SK-N-SH (cell line): ENCODE measurements at places on chromosomes 2 and 18.

GRCh38 chr18:68475883-68476282 is 239.0 kb downstream of the TMX3 start:
- no peak for DNase-seq

DNA sequence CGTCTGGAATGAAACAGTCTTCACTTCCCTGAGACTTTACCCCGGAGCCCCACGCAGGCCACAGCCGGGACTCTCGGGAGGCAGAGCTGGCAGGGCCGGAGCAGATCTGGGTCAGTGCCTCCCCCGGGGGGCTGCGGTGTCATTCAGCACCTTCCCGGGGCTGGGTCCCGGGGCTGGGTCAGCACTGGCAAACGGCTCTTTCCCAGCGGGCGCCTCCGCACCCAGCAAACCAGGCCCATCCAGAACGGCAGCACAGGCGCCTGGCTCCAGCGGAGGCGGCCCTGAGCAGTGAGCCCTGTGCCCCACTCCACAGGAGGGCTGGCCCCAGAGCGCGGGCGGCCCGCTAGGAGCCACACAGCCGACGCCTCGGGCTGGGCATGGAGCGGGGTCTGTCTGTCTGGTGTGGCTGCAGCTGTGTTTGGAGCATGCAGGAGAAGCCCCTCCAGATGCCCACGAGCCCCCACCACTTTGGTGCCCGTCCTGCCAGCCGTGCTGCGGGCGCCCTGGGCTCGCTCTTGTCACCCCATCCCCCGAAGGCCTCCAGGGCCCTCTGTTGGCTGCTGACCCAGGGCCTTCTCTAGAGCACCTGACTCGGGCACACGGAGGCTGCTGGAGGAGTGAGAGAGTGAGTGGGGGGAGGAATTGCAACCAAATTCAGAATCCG is 132.1 kb upstream of the CTDP1 start:
- no peak for DNase-seq

GRCh38 chr2:76985387-76986136 is 536.6 kb downstream of the LRRTM4 start:
- DNase-seq = no peak

- no peak for DNase-seq
Observed at GRCh38 chr18:46297621-46298020, 193.4 kb downstream of the HAUS1 start.

DNA sequence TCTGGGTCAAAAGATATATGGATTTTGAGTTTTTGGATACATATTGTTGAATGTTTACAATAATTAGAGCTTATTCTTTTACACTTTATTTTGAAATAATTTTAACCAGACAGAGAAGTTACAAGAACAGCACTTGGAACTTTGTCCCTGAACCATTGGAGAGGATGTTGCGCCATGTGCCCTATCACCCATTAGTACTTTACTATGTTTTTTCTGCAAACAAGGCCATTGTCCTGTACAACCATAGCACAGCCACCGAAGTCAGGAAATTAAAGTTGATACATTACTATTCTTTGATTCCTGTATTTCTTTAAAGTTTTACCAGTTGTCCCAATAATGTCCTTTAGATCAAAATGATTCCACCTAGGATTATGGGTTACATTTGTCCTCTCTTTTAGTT is 188.8 kb downstream of the ACKR3 start:
- no peak for DNase-seq

GRCh38 chr2:121664086-121664485 is 14.8 kb upstream of the CLASP1 start:
- DNase-seq = no peak

- DNase-seq = no peak
Observed at GRCh38 chr2:186345745-186346144, 140.3 kb upstream of the ZC3H15 start.

GRCh38 chr18:35949903-35950627 is 22.4 kb upstream of the RMP24 start:
- peak; percentile 79 for DNase-seq

GRCh38 chr18:3451989-3452749 is 2.2 kb downstream of the TGIF1 start:
- DNase-seq = peak; percentile 64

- no peak for DNase-seq
Observed at GRCh38 chr2:145806546-145806945, 1286.6 kb upstream of the ZEB2 start.

GRCh38 chr2:48312126-48312525 is 217.8 kb upstream of the STON1 start:
- DNase-seq = no peak

DNA sequence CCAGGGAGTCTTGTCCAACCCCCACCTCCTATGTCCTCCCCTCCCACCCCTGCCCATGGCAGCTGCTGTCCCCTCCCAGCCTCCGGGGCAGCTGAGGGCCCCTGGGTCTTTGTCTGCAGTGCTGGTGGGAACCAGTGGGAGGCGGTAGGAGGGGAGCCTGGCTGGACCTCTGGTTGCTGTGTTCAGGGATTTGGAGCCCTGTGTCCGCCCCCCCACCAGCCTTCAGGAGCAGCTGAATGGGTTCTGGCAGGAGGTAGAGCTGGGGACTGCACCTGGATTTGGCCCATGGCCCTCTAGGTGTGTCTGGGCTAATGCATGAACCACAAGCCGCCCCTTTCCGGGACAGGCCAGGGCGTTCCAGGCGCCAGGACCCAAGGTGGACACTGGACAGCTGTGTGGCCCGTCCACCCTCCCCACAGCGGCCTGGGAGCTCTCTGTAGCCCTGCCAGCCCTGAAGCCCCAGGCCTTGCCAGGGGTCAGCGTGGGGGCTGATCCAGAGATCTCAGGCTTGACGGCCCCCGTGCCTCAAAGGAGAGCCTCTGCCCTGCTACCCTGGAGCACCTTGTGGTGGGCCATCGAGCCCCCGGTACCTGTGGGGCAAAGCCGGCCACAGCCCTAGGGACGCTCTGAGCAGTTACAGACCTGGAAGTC is 25.4 kb downstream of the GPC1 start:
- DNase-seq = no peak

DNA sequence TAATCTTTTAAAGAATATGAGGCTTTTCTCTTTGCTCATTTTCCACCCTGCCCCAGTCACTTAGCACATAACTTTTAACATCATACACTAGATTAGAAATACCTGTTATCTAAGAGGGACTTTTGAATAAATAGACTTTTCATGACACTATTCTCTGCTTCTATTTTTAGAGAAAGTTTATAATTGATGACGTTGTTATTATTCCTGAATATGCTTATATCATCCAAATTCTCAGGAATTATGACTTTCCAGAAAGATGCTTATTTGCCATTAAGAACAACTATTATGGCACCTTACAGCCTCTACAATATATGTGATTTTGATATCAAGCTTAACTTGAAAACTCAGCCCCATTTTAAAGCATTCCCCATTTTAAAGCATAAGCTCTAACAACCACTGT is 11.4 kb downstream of the TMEFF2 start:
- no peak for DNase-seq

- DNase-seq = peak; percentile 87
Observed at GRCh38 chr2:178072383-178073301, at the start of gene PDE11A. Gene PDE11A, minus strand, starts transcription at chr2:178072777. Its CDS starts 340 bp downstream, at chr2:178072437.

GRCh38 chr2:64342195-64343099 is 111.5 kb upstream of the LGALSL start:
- no peak for DNase-seq
